ENCODE measurements at places on chromosomes 2 and 18. TPM values are rescaled to one million over a fixed set of nuclear protein-coding genes. Genes with fewer than 3 reads are reported as not detected.

DNA sequence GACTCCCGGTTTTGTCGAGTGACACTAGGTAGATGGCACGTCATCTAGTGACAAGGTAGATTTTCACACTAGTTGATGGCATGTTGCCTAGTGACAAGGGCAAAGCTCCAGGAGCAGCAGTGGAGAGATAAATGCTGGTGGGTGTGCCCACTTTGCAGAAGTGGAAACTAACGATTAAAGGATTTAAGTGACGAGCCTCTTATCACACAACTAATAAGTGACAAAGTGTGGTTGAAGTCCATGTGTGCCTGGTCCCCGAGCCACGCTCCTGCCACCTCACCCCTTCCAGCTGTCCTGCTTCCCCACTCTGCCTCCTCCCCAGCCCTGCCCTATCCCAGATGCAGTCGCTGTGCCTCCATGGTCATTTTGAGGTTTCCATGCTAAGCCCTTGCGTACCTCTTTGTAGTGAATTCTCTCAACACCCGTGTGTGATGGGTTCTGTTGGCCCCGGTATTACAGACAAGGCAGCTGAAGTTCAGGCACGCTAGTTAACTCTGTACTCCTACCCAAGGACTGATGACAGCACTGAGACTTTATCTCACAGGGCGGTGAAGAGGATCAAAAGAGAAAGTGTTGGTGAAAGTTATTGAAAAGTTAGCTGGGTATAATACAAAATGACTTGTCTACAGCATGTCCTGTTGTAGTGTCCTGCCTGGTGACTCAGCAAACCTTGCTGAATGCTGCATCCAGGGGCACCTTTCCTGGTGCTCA lies 113.4 kb upstream of the GLI2 start:
- no peak for DNase-seq
- no peaks in the 10 kb centered on the region for H3K4me1 ChIP-seq
- no peak overlapping the region for H3K27ac ChIP-seq

- H3K4me1 ChIP-seq: no peaks in the 10 kb centered on the region
- no peaks in the 10 kb centered on the region for H3K36me3 ChIP-seq
- no peak overlapping the region for H3K27ac ChIP-seq
- no peak overlapping the region for H3K4me3 ChIP-seq
Measured at GRCh38 chr2:1348789-1349188, 64.5 kb upstream of the TPO start.

- peak; percentile 74 for DNase-seq
- H3K27ac ChIP-seq: no peak overlapping the region
- H3K27me3 ChIP-seq: no peaks in the 10 kb centered on the region
- H3K36me3 ChIP-seq: no peaks in the 10 kb centered on the region
Measured at GRCh38 chr2:170530284-170530745, 184.8 kb upstream of the SP5 start.

- peaks cover 9% of the 10 kb centered on the region for H3K4me1 ChIP-seq
- no peak overlapping the region for H3K4me3 ChIP-seq
- peak; percentile 50 for DNase-seq
- no peaks in the 10 kb centered on the region for H3K27me3 ChIP-seq
- H3K27ac ChIP-seq: peak overlapping the region; percentile 38
Measured at GRCh38 chr18:31648966-31649429, 35.4 kb downstream of the B4GALT6 start.

DNA sequence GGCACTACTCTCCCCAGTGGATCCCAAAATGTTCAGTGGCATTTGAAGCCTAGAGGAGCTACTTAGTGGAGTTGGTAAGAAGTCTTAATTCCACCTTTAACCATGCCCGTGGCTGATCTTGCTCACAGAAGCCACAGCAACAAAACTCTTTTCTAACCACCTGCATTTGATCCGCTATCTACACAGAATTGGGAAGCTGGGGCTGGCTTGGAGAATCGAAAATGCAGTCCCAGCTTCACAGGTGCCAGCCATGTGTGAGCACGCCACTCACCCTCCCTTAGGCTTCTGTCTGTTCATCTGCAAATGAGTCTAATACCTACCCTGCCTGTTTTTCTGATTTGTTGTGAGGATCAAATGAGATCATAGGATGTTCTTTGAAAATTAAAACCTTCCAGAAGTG lies 182.6 kb downstream of the BCL11A start:
- H3K4me3 ChIP-seq: no peak overlapping the region
- H3K27ac ChIP-seq: no peak overlapping the region
- no peaks in the 10 kb centered on the region for H3K4me1 ChIP-seq
- no peaks in the 10 kb centered on the region for H3K36me3 ChIP-seq
- DNase-seq: no peak

DNA sequence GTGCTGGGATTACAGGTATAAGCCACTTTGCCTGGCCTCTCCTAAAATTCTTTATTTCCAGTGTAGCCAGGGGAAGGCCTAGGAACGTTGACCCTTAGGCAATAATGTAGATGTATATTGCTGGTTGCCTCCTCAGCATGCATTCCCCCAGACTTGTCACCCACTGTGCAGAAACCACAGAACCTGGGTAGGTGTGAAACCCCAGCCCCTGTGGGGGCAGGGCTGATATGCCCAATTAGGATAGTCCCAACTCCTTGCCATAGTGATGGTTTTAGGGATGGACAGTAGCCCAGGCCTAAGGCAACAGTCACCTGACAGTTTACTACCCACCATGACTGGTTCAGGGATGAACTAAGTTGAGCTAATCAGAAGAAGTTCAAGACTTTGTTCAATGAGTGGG lies 57.7 kb downstream of the TMEM247 start:
- no peak overlapping the region for H3K27ac ChIP-seq
- DNase-seq: no peak

- no peak overlapping the region for H3K4me3 ChIP-seq
- H3K36me3 ChIP-seq: no peaks in the 10 kb centered on the region
- no peaks in the 10 kb centered on the region for H3K4me1 ChIP-seq
Measured at GRCh38 chr2:2793925-2794560, 463.0 kb upstream of the MYT1L start.

DNA sequence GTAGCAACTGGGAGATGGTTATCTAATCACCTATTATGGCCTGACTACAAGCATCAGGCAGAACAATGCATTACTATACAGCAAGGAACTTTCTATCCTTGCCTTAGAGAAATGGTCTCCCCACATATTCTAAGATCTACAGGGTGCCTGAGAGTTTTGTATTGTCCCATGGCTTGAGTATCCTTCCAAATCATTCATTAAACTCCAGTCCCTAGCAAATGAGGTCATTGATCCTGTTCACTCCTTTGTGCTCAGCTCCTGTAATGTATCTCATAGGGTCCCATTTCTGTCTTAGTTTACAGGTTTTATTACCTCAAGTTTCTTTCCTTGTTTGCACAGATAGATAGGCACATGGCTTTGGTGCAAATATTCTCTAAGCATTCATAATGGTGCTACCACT lies 9.0 kb downstream of the HNMT start:
- peaks cover 12% of the 10 kb centered on the region for H3K36me3 ChIP-seq
- no peak overlapping the region for H3K4me3 ChIP-seq
- no peaks in the 10 kb centered on the region for H3K27me3 ChIP-seq
- H3K27ac ChIP-seq: peak overlapping the region; percentile 20
- peak; percentile 14 for DNase-seq

DNA sequence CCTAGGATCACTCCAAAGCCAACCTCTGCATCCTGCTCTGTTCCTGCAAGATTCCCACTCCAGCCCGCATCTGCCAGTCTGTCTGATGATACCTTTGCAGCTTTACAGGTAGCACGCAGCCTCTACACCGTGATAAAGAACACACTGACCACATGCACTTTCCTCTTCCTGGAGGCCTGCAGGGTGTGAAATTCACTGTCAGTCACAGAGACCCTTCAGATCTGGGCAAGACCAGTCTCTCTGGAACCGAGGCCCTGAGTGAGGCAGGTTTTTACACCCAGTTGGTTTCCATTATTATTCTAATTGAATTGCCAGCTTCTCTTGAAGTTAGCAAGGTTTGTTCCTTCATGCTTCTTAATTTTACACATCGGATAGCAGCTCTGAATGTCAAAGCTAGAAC lies 30.5 kb upstream of the TWIST2 start:
- H3K27ac ChIP-seq: no peak overlapping the region
- DNase-seq: no peak
- no peaks in the 10 kb centered on the region for H3K36me3 ChIP-seq
- H3K27me3 ChIP-seq: no peaks in the 10 kb centered on the region
- H3K4me1 ChIP-seq: no peaks in the 10 kb centered on the region

DNA sequence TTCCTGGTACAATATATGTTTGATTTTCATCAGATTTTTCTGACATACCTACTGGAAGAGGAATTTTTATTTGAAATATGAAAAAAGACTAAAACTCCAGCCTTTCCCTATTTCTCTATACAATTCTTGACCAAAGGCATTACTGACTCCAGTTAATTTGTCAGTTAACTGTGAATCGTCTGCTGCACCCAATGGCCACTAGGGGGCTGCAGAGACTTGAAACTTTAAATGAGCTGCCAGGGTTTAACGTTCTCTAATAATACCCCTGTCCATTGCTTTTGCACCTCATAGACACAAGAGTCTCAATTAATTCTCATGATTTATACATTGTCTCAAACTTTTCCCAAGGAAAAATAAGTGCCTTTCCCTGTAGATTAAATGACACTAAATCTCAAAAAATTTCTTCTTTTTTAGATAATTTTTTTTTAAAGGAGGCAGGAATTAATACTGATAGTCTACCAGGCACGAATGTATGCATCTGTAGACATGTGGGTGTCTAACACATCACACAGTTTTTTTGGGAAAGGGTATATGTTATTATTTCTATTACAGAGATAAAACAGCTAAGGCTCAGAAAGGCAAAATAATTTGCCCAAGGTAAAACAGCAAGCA lies 1.8 kb upstream of the ALK start:
- no peaks in the 10 kb centered on the region for H3K4me1 ChIP-seq
- H3K4me3 ChIP-seq: no peak overlapping the region
- DNase-seq: peak; percentile 63
- H3K36me3 ChIP-seq: no peaks in the 10 kb centered on the region
- H3K27ac ChIP-seq: no peak overlapping the region

- peak; percentile 69 for DNase-seq
- peak overlapping the region; percentile 87 for H3K4me3 ChIP-seq
- H3K36me3 ChIP-seq: no peaks in the 10 kb centered on the region
- H3K4me1 ChIP-seq: no peaks in the 10 kb centered on the region
- H3K27me3 ChIP-seq: peaks cover 18% of the 10 kb centered on the region
Measured at GRCh38 chr2:224038049-224038829, 847 bp downstream of the SERPINE2 start.

DNA sequence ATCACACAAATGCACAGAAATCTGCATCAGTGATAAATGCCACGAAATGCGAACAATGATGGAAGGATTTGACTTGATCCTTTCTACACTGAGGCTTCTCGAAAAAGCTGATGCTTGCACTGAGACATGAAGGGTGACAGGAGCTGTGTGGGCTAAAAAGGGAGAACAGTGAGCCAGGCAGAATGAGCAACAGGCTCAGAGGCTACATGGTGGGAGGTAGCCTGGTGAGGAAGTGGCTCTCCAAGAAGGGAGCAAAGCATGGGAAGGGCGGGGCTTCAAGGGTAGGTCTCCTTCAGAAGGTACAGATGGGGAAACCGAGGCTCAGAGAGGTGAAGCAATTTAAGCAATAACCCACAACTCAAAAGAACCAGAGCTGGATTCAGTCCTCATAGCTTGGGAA lies 82.4 kb downstream of the TRIM43 start:
- DNase-seq: no peak
- no peaks in the 10 kb centered on the region for H3K36me3 ChIP-seq
- H3K4me3 ChIP-seq: no peak overlapping the region
- H3K4me1 ChIP-seq: no peaks in the 10 kb centered on the region
- H3K27me3 ChIP-seq: no peaks in the 10 kb centered on the region

GRCh38 chr2:158542577-158542976 lies 85.8 kb downstream of the PKP4 start:
- H3K27me3 ChIP-seq: no peaks in the 10 kb centered on the region
- peaks cover 2% of the 10 kb centered on the region for H3K4me1 ChIP-seq
- no peak overlapping the region for H3K27ac ChIP-seq
- DNase-seq: no peak

- H3K36me3 ChIP-seq: no peaks in the 10 kb centered on the region
- no peak overlapping the region for H3K4me3 ChIP-seq
- H3K27ac ChIP-seq: no peak overlapping the region
- no peak for DNase-seq
- no peaks in the 10 kb centered on the region for H3K4me1 ChIP-seq
Measured at GRCh38 chr2:155846259-155846658, 486.3 kb downstream of the NR4A2 start.

GRCh38 chr18:8732442-8733360 lies 27.3 kb downstream of the MTCL1 start:
- H3K27ac ChIP-seq: no peak overlapping the region
- no peaks in the 10 kb centered on the region for H3K36me3 ChIP-seq
- H3K27me3 ChIP-seq: peaks cover 4% of the 10 kb centered on the region
- no peak overlapping the region for H3K4me3 ChIP-seq
- peaks cover 8% of the 10 kb centered on the region for H3K4me1 ChIP-seq

- H3K36me3 ChIP-seq: no peaks in the 10 kb centered on the region
- no peak overlapping the region for H3K27ac ChIP-seq
- no peaks in the 10 kb centered on the region for H3K27me3 ChIP-seq
- no peak for DNase-seq
- H3K4me3 ChIP-seq: no peak overlapping the region
- no peaks in the 10 kb centered on the region for H3K4me1 ChIP-seq
Measured at GRCh38 chr2:1972422-1972821, 228.1 kb upstream of the PXDN start.

DNA sequence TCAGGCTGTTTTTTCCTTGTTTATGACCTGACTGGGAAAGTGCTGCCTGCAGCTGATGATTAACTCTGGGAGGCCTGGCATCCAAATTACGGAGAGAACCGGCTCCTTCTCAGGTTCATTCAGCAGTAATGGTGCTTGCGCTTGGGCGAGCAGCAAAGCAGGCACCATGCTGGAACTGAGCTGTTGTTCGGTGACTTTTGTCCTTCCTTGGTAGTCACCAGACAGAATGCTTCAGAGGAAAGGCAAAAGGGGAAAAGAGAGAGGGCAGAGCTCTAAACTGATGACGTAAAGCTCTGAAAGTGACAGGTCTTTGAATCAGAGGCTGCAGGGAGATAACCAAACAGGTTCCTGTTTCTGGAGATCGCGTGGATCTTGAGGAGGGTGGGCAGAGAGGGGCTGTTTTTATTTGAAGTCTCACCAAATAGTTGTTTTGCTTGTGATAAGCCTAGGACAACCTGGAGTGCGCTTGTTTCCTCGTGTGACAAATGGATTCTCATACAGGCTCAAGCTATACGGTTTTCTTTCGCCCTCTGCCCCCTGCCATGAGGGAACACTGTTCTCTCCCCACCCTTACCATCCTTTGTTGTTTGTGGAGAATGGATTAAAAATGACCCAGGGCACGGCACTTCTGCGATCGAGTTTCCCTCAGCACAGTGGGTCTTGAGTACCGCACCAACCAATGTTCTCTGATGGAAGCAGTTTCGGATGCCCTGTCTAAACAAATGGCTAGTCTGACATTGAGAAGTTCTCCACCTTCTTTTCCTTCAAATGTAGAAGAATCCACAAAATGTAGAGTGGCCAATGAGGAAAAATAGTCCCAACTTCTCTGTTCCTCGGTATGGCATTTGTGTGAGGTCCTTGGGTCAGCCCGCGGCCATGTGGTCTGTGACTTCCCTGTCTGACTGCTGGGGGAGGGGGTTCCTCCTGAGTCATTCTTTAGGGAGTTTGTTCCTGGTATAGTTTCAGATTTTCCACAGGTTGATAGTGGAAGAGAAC lies 1.3 kb downstream of the RASGRP3 start:
- no peaks in the 10 kb centered on the region for H3K36me3 ChIP-seq
- H3K4me3 ChIP-seq: no peak overlapping the region
- H3K27me3 ChIP-seq: peaks cover 8% of the 10 kb centered on the region

The CCDC178 gene
- not detected for polyA plus RNA-seq

The RAMP1 gene
- 70.4 TPM for polyA plus RNA-seq

The SCG2 gene
- 4.0 TPM for polyA plus RNA-seq

The HOXD11 gene
- not detected for polyA plus RNA-seq

The TXNDC2 gene
- polyA plus RNA-seq: not detected

The OXER1 gene
- 10.8 TPM for polyA plus RNA-seq

The CIB4 gene
- 0.15 TPM for polyA plus RNA-seq

All from small intestine (tissue), 16 donors.